Activated naive CD8-positive, alpha-beta T cell treated with anti-CD3 and anti-CD28 coated beads, Interleukin-2, amount 10 ng/mL, durations not matched to agents 7 days and 5 days (primary cell): ENCODE measurements at places on chromosomes 11 and 22.

DNA sequence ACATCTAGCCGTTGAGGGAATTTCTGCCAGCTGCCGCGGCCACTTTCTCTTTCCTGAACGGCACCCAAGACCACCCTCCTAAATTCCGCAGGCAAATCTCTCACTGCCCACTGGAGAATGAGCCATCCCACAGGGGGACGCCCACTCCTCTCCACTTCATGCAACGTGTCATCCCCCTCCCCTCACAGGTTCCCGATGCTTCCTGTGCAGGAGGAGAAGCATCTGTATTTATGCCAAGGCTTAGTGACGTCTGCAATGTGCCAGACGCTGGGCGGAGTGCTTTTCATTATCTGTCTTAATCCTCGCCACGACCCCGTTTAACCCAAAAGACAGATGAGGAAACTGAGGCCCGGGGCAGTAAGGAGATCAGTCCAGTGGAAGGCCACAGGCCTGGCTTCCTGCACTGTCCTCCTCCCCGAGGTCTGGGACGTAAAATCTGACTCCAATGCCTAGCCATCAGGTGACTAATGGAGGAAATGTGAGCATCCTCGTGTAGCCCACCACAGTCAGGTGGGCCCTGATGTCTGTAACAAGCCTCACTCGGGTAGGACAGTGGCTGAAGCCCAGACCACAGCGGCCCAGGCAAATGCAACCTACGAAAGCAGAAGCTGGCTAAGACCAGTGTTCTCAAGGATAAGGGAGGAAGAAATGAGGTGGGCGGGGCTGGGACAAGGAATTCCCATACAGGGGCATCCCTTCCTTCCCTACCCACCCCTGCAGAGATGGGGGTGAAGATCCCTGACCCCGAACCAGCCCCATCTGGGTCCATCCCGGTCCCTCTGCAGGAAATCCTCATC is 23.1 kb downstream of the MN1 start:
- DNase-seq, result no peak

DNA sequence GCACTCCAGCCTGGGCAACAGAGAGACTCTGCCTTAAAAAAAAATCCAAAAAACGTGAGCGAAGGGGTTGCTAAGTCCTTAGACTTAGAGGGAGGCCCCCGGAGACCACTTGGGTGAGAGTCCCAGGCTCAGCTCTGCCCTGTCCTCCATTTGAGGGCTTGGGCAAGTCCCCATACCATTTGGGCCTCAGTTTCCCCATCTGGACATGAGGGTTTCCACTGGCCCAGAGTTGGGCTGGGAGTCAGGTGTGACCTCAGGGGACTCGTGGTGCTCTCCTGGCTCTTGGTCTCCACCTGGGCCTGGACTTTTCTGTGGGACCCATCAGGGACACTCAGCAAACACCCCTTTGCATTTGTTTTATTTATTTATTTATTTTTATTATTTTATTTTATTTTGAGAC is 35.2 kb upstream of the CSNK1E start:
- DNase-seq, result peak; percentile 29

GRCh38 chr11:27443746-27444507 is 28.7 kb downstream of the LGR4 start:
- DNase-seq, result no peak

DNA sequence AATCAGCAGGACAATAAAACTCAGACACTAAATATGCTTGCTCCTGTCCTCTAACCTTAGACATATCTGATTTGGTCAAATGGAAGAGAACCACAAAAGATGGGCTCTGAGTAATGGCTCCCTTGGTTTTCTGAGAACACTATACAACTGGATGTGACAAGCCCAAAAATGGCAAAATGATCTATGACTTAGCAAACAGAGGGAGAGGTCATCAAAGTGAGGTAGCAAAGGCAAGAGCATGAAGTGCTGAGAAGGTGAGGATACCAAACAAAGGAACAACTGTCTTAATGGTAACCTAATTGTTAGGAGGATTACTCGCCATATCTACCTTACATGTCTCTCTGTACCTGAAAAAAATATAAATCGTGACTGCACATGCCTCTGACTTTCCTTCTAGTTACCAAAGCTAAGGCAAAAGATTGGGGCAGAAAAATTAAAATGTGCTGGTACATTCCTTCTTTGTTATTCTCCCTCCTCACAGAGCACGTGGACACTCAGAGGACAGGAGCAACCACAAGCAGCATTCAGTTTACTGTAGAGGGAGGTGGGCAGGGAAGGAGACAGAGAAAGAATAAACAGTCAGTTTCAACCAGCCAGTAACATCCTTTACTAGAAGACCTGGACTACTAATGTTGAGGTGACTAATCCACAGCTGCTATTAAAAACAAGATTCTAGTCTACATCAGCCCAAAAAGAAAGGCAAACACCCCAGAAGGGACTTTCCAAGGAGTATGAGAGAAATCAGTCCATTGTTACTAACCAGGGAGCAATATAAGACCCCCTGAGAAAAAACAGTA is 88.8 kb downstream of the AMBRA1 start:
- no peak for DNase-seq

DNA sequence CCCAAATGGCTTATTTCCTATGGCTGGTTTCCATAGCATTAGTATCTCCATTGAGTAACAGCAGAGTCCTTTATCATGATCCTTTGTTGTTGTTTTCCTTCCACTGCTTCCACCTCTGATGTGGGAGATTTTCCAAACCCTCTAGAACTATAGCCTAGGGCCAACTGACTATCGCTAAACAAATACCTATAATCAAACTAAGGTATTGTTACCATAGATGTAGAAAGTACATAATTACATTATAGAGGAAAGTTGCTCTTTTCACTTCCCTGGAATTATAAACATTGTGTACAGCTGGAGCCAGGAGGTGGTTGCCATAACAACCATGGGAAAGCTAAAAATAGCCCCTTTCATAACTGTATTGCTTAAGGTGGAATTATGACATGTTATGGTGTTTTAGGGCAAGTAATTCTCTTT is 47.0 kb upstream of the ALKBH3 start:
- no peak for DNase-seq

DNA sequence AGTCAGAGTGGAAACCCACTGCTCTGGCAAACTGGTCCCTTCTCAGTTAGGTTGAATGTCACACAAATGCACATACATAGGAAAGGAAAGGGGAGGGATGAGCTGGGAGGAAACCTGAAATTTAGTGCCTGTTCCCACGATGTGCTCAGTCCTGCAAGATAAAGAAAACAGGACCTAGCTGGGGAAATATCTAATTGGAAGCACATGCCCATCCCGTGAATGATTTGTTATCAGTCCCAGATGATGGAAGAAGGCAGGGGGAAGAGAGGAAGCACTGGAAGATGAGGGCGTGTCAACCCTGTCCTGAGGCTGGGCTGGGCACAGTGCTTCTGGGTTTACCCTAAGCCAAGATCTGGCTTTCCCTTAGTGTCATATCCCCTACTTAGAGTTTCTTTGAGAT is 173.9 kb downstream of the NAV2 start:
- DNase-seq, result no peak

DNA sequence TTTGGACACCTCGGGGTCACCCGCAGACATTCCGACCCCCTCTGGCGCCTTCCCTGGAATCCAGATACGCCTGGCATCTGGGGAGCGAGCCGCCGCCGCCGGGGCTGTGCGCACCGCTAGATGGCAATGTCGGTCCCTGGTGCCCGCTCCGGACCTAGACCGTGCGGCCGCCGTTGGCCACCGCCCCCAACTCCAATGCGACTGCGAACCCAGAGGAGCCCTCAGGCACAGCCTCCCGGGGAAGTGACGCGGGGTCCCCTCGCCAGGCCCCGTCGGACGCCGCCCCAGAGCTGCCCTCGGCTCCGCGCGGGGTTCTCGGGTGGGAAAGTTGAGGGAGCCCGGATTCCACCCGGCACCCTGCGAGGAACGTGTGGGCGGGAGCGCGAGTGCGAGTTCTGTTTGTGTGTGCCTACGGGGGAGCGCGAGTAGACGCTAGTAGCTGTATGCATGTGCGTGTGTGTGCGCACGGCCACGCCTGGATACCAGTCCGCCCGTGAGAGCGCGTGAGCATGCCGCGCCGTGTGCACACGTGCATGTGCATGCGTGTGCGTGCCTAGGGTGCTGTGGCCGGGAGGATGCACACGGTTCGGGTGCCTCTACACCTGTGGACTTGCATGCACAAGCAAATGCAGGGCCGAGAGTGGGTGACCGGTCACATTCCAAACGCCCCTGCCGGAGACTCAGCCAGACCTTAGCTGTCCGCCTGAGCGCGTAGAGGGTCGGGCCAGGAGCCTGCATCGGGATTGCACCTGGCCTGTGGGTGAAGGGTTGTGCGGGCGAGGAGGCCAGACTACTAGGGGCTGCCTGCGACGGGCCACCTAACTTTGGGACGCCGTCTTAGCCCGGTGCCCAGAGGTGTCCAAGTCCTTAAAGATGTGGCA is 1.9 kb downstream of the CHRM4 start:
- DNase-seq, result peak; percentile 74

GRCh38 chr22:44584256-44584902 is 86.3 kb upstream of the RTL6 start:
- peak; percentile 14 for DNase-seq

DNA sequence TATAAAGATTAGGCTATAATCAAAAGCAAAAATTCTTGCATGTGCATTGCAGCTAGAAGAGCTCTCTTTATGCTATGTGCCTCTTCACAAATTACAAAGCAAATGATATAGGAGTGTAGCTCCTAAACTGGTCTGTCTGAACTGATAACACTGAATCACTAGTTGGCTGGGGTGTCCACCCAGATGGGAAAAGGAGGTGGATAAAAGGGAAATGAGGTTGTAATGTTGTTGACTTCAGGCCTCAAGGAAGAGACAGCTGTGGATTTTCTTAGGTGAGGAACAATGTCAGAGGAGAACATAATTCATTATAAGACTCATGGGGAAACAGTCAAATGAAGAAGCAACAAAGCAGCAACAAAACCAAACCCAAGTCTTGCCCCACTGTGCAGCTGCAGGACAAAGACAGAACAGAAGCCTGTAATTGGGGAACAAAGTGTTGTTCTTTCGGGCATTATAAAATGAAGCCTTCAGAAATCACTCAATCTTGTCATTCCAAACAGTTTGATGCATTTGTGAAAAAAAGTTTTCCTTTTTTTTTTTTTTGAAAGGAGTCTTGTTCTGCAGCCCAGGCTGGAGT is 130.1 kb upstream of the DDI1 start:
- no peak for DNase-seq
